Activated CD8-positive, alpha-beta memory T cell treated with anti-CD3 and anti-CD28 coated beads for 1 hour (primary cell): ENCODE measurements at places on chromosomes 2 and 18.

GRCh38 chr2:109120166-109120565 lies 8.8 kb upstream of the SH3RF3 start:
- DNase-seq: no peak

GRCh38 chr18:23281626-23282436 lies 146.5 kb downstream of the CABLES1 start:
- no peak for DNase-seq

- DNase-seq: no peak
Observed at GRCh38 chr2:212891580-212891979, 259.8 kb downstream of the IKZF2 start.

DNA sequence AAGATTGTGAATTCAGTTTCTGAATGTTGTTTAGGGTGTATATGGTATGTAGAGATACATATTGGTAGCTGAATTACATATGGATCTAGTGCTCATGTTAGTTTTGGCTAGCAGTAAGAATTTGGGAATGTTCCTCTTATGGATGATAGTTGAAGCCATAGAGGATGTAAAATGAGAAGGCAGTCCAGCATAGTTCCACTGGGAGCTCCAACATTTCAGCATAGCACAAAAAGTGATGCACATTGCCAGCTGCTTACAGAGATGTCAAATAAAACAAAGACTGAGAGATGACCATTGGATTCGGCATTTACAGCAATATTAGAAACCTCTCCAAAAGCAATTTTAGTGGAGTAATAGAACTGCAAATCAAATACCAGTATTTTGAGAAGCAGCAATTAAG lies 77.4 kb downstream of the EML4 start:
- no peak for DNase-seq

DNA sequence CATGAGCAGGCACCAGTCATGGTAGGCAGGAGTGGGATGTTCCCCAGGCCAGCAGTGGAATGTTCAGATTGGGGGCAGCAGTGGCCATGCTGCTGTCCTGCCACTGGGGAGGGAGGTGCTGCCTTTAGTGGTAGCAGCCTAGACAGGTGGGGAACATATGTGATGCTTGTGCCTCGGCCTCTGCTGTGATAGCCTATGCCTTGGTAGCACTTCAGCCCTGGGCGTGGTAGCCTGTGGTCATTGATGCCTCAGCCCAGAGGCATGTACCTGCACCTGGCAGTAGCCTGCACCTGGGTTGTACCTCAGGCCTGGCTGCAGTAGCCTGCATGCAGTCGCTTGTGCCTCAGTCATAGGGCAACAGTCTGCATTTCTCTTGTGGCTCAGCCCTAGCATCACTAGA lies 7.1 kb downstream of the RFTN2 start:
- no peak for DNase-seq

GRCh38 chr2:109260116-109260855 lies 131.3 kb downstream of the SH3RF3 start:
- no peak for DNase-seq

GRCh38 chr18:79949697-79950487 lies 1.6 kb downstream of the SLC66A2 start:
- no peak for DNase-seq

DNA sequence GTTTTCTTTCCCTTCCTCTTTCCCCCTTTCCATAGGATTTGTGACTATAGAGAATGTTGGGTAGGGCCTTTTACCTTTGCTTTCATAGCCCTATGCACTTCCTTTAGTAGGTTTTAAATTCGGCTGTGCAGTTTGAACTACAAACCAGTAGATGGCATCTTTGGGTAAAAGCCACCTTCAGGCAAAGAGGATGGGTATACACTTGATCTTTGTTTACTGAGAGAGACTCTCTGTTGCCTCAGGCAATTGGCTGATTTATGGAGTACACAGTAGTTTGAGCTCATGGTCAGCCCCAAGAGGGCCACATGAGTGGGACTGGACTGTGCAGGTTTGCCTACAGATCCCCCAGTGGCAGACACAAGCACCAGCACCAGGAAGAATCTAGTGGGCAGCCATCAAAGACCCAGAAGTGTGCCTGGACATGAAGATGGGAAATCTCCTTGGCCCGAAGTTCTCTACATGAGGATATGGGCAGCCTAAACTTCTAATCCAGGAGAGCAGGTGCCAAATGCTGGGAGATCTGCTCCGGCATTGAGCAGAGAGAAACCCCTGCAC lies 1304.3 kb upstream of the DDX18 start:
- no peak for DNase-seq

DNA sequence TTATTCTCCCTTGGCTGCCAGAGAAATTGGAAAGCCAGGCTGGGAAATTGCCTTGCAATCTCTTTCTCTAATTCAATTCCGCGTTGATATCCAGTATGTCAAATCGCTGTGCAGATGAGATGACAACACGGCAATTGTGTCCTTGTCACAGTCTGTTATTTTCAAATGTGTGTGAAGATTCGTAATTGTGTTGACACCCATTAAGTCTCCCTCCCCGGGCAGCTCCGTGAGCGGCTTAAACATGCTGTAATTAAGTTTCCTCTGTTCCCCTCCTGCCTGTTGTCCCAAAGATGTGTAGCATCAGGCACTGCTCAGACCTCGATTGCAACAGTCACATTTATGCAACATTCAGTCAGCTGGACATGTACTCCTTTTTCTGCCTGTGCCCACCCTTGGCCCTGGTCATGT lies 209.5 kb downstream of the LPIN1 start:
- DNase-seq: no peak

- no peak for DNase-seq
Observed at GRCh38 chr2:134819334-134819733, 19.1 kb upstream of the ACMSD start.

DNA sequence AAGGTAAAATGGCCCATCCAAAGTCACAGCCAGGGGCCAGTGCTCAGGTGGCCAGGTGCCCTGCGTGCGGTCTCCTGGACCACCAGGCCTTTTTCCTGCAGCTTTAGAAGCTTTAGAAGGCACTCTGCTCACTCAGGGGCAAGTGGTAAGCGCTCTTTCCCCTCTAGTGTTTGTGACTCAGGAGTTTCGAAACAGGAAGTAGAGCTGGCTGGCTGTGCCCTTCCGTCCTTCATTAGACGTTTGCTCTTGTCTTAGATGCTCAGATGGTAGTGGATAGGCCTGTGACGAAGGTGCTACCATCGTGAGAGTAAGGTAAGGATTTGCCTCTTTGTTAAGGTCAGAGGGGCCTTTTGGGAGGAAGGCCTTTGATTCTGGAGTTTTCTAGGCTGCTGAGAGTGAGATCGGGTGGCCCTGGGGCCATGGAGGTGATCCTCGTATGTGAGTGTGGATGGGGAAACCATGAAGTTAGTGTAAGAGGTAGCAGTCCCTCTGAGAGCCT lies at the start of gene CASP8:
TSS of gene CASP8 (plus strand) at position 235 of the 499 bp plus-strand sequence. CDS start 5,951 bp downstream, outside the sequence.
- peak; percentile 26 for DNase-seq

DNA sequence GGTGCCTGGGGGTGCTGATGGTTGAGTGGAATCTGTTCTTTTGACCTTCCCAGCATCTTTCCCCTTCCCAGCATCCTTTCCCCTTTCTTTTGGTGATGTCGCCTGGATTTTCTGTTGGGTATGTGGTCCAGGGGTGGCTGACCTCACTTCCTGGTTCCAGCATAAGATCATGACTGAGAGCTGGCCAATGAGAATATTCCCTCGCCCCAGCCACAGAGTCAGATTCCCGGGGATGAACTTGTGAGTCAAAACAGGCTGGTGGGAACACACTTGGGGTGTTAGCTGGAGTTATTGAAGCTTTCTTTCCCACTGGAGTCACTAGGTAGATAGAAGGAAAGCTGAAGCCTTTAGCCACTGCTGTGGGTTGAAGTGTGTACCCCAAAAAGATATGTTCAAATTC lies 28.0 kb upstream of the FOSL2 start:
- DNase-seq: no peak

- no peak for DNase-seq
Observed at GRCh38 chr18:57329856-57330255, 22.5 kb upstream of the ST8SIA3 start.

GRCh38 chr2:14188446-14188845 lies 444.1 kb upstream of the LRATD1 start:
- DNase-seq: no peak

DNA sequence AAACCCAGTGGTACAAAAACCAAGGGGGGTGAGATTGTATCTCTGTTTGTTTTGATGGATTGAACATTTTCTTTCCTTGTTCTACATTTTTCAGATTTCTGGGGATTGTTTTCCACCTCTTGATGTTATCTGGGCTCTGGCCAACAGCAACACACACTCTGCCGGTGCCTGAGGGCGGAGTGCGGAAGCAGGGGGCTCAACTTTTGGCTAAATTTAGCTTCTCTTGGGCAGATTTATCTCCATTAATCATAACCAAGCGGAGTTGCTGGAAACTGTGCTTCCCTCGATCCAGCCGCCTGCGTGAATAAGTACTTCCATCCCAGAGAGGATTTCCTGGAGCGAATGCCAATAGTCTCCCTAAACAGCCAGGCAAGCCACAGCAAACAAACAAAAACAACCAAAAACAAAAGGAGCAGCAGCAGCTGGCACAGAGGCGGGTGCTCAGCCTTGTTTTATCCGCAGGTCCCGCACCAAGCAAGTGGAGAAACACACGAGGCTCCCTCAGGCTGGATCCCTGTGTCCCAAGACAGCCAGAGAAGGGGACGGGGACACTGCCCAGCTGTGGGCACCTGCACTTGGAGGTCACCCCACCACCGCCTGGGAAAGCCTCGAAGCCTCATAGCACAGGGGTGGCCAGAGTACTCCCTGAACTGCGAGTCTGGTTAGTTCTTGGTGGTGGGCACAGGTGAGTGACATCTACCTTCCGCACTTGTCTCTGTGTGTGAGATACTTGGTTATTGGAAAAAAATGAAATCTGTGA lies 143.4 kb downstream of the NDUFA10 start:
- no peak for DNase-seq

DNA sequence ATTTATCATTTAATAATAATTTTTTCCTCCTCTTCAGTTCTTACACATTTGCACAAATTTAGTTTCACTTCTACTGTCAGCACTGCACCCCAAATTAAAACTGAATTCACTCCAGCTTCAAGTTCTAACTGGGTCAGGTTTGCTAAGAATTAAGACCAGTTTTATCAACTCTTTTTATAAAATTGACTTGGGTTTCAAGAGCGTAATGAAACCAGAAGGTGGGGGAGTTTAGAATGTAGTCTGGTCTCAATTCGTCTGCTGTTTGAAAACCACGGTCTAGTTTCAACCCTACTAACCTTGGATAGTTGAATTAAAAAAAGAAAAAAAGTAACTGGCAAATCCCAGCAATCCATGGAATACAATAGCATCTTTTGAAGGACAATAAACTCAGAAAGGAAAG lies 14.3 kb upstream of the CTLA4 start:
- no peak for DNase-seq

- DNase-seq: no peak
Observed at GRCh38 chr2:217614096-217614495, 388.7 kb downstream of the TNS1 start.

DNA sequence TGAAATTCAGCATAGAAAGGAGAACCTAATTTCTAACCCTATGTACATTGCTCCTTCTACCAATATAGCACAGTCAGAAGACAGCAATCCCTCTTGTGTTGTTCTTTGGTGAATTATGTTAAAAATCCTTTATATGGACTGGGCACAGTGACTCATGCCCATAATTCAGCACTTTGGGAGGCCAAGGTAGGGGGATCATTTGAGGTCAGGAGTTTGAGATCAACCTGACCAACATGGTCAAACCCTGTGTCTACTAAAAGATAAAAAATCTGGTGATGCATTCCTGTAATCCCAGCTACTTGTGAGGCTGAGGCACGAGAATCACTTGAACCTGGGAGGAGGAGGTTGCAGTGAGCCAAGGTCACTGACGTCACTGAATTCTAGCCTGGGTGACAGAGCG lies 195.6 kb downstream of the TMX3 start:
- no peak for DNase-seq

DNA sequence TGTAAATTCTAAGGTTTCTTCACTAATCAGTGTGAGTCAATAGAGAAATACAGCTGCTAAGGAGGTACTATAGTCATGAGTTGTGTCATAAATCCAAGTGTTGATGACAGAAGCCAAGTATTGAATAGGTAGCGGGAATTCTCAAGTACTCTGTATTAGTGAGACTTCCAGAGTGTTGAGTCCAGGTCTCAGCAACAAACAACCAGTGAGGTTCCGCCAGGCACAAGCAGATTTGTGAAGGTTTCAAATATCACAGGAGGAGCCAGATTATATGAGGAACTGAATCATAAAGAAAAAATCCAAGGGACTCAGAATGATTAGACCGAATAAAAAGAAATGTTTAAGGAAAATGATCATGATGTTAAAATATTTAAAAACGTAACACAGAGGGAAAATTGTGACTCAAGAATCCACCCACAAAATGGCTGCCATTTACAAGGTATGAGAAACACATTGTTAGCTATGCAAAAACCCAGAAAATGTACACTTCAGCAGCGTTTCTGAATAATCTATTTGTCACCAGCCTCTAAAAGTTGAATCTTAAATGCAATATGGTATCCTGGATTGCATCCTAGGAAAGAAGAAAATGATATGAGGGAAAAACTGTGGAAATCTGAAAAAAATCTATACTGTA lies 27.3 kb upstream of the EVA1A start:
- no peak for DNase-seq

DNA sequence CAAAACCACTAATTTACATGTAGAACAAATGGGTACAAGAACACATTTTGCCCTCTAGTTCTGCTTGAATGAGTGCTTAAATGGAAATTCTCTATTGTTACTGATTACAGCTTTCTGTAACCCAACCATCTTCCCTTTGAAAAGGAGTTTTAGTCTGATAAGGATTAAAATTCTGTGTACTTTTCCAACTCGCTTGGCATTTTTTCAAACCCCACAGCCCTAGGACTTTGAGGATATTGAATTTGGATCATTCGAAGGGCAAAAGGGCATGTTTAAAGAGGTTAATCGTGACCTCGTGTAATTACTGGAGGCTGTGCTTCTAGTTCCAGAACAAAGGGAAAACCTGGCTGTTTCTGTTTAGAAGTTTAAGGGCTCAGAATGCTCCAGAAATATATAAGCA lies 432.3 kb downstream of the PID1 start:
- no peak for DNase-seq

GRCh38 chr18:61637905-61638595 lies 254.8 kb downstream of the RNF152 start:
- no peak for DNase-seq

DNA sequence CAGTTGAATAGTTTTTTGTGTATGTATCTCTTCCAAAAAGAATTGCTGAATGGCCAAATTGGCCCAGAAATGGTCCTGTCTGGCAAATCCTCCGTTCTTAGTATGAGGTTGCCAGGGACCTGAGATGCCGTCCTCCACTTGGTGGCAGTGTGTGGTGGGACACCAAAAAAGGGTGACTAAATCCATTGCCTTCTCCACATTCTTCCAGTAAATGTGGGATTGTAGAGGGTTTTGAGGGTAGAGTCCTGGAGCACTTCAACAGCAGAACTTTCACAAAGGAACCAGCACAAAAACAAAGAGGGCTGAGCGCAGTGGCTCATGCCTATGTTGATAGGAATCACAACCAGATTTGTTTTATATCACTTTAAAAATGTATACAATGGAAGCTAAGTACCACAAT lies 199.9 kb downstream of the BCL2 start:
- DNase-seq: no peak

DNA sequence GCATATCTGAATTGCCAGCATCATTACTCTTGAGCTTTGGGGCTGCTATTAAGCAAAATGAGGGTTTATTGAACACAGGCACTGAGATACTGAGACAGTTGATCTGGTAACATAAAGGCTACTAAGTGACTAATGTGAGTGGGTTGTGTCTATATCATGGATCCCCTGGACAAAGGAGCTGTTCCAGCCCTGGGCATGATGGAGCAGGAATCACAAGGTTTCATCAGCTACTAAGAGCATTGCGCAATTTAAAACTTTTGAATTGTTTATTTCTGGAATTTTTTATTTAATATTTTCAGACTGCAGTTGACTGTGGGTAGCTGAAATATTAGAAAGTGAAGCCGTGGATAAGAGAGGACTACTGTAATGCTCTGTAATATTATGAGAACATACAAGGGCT lies 73.5 kb downstream of the MGAT5 start:
- no peak for DNase-seq
